ENCODE measurements at places on chromosomes 6 and 20.
A peak's percentile ranks its signal among the peaks of the same experiment; 100 is the strongest.

DNA sequence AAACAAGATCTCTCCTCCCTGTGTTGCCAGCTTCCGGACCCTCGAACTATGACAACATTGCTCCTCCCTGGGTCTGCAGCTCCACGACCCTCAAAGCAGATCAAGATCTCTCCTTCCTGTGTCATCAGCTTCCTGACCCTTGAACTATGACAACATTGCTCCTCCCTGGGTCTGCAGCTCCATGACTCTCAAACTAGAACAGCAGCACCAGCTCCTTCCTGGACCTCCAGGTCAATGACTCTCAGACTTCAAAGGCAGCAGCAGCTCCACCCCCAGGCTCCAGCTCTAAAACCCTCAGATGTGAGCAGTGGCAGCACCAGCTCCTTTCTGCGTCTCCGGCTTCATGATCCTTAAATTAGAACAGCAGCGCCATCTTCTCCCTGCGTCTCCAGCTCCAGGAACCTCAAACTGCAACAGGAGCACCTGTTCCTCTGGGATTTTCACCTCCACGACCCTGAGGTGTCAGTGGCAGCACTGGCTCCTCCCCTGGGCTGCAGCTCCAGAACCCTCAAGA, 341.0 kb upstream of the SULF2 start:
- DNase-seq = no peak

GRCh38 chr6:144006736-144007477, 1.2 kb downstream of the PLAGL1 start:
- no peak for DNase-seq

- no peak for DNase-seq
Measured at GRCh38 chr20:57301026-57301425, 28.6 kb upstream of the SPO11 start.

- DNase-seq = no peak
Measured at GRCh38 chr6:107679457-107679856, 144.7 kb downstream of the SCML4 start.

GRCh38 chr20:15930311-15931305, 642.6 kb downstream of the KIF16B start:
- DNase-seq = peak; percentile 34

DNA sequence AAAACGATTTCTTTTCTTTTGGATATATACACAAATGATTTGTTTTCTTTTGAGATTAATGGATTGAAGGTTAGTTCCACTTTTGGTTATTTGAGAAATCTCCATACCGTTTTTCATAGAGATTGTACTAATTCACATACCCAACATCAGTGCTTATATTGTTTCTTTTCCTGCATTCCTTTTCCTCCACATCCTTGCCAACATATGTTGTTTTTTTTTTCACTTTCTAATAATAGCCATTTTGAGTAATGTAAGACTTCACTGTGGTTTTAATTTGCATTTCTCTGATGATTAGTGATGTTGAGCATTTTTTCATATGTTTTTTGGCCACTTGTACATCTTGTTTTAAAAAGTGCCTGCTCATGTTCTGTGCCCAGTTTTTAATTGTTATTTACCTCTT, 846.4 kb upstream of the EYS start:
- DNase-seq = no peak

GRCh38 chr6:40477246-40478126, 109.7 kb downstream of the LRFN2 start:
- no peak for DNase-seq

GRCh38 chr20:37254114-37254878, 7.3 kb downstream of the GHRH start:
- no peak for DNase-seq

DNA sequence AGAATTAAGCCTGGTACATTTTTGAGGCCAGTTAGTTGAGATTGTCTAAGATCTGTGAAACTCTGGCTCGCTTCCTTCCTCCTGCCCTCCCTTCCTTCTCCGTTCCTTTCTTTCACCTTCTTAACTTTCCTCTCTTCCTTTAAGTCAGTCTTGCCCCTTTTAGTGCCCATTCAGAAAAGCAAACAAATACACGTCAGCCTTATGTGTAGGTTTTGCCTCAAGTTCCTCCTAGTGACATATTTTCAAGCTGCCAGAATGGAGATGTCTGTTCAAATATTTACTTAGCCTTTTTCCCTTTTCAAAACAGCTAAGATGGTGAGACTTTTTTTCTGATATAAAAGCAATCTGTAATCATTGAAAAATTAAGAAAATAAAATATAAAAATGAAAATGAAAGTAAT, 178.4 kb downstream of the FARS2 start:
- no peak for DNase-seq

- DNase-seq = no peak
Measured at GRCh38 chr6:156423829-156424228, 353.3 kb upstream of the ARID1B start.

DNA sequence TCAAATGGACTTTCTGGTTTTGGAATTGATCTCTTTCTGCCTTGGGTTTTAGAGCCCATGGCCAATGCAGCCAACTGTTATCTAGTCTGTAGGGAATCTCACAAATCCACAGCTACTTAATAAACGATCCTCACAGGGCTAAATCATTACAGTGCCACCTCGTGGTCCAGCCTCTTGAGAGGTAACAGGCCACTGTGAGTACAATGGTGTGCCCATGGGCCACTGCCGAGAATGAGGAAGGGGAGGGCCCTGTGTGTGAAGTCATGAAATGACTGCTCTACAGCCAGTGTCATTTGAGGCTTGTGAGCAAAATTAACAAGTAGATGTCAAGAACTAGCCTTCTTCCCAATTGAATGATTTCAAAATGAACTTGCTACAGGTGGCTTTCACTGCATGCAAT, 54.3 kb upstream of the GMPR start:
- DNase-seq = no peak

GRCh38 chr6:37338745-37339255, 15.0 kb upstream of the RNF8 start:
- DNase-seq = no peak

- DNase-seq = no peak
Measured at GRCh38 chr6:53159558-53159957, 10.9 kb upstream of the GCM1 start.

- DNase-seq = no peak
Measured at GRCh38 chr20:326645-327185, 1.4 kb downstream of the SOX12 start.

- DNase-seq = no peak
Measured at GRCh38 chr6:163866192-163866591, 451.7 kb downstream of the QKI start.

DNA sequence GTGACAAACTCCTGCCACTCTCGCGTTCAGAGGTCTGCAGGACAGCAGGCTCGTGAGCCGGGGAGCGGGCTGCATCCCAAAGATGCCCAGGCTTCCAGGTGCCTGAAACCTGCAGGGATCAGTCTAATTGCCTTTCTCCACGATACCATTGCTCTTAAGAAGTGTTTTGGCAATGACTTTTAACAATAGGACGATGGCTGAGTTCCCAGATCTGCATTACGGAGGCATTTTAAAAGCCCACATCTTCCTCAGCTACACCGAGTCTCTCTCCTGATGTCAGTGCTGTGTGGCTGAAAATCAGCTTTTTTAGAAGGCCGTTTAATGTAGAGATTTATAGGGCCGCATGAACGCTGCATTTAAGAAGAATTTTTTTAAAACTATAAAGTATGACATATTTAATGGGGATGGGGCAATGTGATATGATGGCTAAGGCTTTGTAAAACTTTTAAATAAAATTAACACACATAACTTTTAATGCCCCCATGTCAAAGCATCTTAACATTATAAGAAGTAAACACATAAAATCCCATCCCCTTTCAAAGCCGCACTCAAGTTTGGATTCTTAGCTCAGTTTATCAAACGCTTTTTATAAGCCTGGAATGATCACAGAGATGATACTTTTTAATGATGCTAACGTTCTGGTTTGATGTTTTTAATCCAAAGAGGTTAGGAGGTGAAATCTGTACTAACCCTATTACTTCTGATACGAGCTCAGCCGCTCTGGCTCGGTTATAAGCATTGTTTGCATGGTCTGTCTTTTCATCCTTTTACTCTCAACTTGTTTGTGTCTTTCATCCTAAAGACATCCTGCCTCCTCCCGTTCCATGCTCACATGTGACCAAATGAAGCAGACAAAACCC, 386.0 kb downstream of the SMOC2 start:
- DNase-seq = no peak

- DNase-seq = no peak
Measured at GRCh38 chr6:157380458-157380778, 572 bp upstream of the ZDHHC14 start.

DNA sequence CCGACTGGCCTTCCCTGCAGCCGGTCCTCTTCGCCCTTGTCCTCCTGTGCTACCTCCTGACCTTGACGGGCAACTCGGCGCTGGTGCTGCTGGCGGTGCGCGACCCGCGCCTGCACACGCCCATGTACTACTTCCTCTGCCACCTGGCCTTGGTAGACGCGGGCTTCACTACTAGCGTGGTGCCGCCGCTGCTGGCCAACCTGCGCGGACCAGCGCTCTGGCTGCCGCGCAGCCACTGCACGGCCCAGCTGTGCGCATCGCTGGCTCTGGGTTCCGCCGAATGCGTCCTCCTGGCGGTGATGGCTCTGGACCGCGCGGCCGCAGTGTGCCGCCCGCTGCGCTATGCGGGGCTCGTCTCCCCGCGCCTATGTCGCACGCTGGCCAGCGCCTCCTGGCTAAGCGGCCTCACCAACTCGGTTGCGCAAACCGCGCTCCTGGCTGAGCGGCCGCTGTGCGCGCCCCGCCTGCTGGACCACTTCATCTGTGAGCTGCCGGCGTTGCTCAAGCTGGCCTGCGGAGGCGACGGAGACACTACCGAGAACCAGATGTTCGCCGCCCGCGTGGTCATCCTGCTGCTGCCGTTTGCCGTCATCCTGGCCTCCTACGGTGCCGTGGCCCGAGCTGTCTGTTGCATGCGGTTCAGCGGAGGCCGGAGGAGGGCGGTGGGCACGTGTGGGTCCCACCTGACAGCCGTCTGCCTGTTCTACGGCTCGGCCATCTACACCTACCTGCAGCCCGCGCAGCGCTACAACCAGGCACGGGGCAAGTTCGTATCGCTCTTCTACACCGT, 6.1 kb downstream of the UBD start:
- DNase-seq = no peak

GRCh38 chr6:163151212-163151611, 263.3 kb upstream of the QKI start:
- no peak for DNase-seq

All from putamen (tissue), 1 donor.